Osteoblast (primary cell): ENCODE measurements at places on chromosomes 1 and 21. TPM values are rescaled to one million over a fixed set of nuclear protein-coding genes. Genes with fewer than 3 reads are reported as not detected.

UBXN11 gene
- total RNA-seq: 5.8 and 6.2 TPM in 2 replicates

CASQ2 gene
- not detected in 2 replicates for total RNA-seq

NUP210L gene
- under 0.01 TPM in 2 replicates for total RNA-seq

LIN28A gene
- not detected in 2 replicates for total RNA-seq

SFN gene
- under 0.01 and 0.29 TPM in 2 replicates for total RNA-seq

OR2L8 gene
- not detected in 2 replicates for total RNA-seq

IGSF21 gene
- not detected in 2 replicates for total RNA-seq

LYPD8 gene
- not detected in 2 replicates for total RNA-seq

NR0B2 gene
- total RNA-seq: not detected in 2 replicates

LEFTY2 gene
- not detected in 2 replicates for total RNA-seq
